ENCODE measurements at places on chromosomes 2 and 18.

DNA sequence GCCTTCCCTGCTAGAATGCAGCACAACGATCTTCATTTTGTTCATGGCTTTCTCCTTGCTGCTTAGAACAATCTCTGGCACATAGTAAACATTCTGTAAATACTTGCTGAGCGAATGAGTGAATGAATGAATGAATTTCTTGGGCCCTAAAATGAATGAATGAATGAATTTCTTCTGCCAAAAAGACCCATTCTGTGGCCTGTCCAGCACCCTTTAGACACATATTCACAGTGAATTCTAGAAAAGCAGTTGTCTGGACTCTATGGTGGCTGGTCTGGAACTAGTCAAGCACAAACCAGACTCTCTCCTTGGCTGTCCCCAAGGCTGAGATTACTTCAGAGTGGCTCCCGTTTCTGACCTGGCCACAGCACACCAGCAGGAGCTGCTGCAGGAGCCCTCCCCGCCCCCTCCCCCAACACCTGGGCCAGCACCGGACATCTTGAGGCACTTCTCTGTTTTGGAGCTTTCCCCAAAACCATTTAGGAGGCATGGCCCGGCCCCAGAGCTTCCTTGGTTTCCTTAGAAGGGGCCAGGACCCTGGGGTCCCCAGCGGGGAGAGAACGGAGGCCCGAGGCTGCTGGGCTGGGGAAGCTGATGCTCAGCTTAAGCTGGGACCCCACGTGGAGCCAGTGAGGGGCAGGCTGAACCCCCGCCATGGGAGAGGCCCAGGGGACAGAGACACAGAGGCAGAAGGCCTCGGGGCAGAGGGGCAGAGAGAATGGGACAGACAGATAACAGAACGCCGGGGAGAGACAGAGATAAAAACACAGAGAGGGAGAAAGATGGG is 159.0 kb downstream of the ZFP36L2 start:
- DNase-seq: no peak

DNA sequence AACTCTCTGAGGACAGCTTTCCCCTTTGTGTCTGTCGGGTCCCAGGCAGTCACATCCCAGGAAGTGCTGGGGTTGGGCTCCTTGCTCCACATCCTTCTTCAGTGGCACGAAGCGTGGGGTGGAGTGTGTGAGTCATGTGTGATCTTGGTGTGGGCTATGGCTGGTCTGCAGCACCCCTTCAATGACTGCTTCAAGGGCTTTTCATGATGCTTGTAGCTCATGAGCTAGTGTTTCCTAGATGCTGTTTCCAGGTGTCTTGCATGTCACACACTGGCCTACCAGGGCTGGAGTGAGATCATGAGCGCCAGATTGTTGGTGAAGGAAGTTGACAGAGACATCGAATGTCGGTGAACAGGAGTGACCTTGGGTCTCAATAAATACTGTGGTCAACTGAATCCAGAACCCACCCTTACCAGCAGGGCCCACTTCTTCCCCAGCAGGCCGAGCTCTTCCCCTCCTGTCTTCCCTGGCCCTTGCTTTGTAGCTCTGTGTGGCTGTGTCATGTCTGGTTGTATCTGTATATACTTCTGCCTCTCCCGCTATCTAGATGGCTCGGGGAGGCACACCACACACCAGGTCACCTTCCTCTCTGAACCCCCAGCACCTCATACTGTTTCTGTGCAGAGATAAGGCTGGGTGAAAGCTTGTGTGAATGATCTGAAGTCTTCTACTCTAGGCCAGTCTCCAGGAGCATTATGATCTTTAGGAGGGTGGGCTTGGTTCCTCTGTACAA is 3.8 kb downstream of the C2orf92 start:
- DNase-seq: no peak

DNA sequence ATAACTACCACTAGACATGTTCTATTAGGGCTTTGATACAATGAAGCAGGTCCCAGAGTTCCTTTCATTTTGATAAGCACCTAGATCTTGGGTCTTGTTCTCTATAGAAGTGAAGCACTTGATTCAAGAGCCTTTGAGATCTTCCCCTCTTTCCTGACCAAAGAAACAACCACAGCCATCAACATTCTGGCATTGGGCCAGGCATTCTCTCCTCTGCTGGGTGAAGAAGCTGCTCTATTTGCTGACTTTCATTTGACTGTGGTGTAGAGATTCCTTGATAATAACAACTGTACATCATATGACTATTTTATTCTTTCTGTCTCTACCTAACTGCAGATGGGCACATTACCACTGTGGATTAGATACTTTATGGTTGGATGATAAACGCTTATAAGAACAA is 96.6 kb upstream of the LYPD1 start:
- DNase-seq: no peak

GRCh38 chr2:42941633-42942176 is 149.3 kb upstream of the HAAO start:
- no peak for DNase-seq

DNA sequence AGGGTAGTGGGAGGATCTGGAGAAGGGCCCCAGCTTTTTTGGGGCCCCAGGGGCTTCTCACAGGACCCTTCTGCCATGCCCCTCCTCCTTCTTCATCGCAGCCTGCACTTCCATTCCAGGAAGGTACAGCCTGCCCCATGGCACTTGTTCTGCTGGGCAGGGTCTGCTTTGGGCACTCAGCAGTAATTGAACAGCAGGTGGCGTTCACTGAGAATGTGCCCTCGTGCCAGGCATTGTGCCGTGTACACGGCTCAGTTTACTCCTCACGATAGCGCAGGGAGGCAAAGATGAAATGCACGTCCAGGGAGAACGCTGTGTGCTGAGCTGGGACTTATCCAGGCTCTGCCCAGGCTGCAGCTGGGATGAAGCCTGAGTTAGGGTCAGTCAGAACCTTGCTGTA is 54.8 kb upstream of the ASB18 start:
- DNase-seq: no peak

GRCh38 chr2:681312-681711 is 4.1 kb upstream of the TMEM18 start:
- no peak for DNase-seq

DNA sequence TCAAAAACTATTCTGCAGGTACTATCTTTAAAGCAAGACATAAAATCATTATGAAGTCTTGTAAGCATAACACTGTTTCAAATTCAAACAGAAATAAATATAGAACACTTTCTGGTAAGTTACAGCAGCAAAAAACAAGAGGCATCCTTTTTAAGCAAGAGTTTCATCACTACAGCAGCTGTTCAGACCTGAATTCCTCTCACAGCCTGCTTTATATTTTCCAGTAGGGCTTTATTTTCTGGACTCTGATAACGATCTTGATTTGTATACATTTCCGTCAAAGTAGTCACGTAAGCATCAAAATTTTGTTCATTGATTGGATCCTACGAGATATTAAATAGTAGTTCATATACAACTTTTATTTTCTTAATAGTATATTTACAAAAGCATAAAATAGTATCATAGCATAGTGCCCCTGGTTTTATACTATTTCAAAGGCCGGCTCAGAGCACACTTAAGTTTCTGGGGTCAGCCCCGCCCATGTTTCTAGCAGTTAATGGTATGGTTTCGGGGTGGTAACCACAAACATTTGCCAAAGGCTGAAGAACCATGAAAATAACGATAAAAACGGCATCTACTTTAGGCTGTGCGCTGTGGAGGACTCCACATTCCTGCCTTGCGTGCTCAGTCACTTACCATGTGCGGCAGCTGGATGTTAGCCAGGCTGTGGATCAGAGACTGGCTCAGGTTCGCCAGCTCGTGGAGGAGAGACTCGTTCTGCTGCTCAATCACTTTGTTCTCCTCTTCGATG is 47.5 kb upstream of the PXDN start:
- no peak for DNase-seq

- no peak for DNase-seq
Observed at GRCh38 chr2:227472265-227473121, 537 bp downstream of the AGFG1 start.

- DNase-seq: no peak
Observed at GRCh38 chr2:132915812-132916549, 246.0 kb upstream of the LYPD1 start.

DNA sequence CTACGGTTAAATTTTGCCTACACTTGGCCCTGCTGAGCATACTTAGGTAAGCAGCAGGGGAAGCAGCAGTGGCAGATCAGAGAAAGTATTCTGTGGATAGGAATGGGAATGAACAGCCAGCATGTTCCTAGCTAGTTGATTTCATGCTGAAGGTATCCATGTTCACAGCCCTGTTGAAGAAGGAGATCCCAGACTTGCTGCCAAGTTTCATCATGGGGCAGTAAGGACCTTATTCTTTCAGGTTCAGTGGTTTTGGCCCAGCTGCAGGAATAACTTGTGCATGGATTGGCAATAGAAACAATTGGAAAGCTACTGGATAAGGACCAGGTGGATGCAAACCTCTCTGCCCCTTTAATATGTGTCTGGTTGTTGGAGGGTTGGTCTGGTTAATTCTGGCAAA is 98.2 kb upstream of the TMEM178A start:
- no peak for DNase-seq

DNA sequence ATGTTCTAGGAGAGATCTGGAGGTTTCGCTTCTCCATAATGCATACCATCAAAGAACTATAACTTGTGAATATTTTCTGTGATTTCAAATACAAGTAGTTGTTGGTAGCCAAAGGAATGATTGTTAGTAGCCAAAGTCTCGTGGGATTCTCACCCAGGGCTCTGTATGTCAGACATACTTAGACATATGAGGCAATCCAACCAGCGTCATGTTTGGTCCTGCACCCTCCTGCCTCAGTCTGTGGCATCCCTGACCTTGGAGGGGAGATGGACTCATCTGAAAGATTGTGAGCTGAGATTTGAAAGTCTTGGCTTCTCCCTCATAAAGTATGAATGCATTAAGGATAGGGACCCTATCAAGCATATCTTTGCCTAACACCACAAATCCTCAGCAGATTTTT is 81.2 kb downstream of the CTIF start:
- no peak for DNase-seq

DNA sequence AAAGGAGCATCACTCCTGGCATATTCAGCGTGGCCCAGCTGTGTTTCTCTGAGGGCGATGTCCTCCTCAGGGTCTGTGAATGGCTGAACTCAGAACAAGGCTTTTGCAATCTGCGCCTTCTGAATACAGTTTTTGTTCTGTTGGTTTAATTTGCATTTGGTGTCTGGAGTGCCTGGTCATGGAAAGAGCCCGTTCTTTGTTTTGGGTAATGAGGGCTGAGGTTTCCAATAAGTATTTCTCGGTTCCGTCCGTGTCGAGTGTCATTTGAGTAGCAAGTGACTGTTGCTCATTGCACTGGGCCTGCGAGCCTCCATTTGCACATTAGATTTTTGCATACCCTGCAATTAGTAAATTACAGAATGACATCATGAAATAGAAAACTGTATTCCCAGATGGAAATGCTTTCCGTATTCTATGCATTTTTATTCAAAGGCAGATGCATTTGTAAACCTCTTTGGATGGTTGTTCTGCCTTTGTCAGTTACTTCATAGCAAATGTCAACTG is 57.3 kb downstream of the NEDD4L start:
- DNase-seq: no peak

DNA sequence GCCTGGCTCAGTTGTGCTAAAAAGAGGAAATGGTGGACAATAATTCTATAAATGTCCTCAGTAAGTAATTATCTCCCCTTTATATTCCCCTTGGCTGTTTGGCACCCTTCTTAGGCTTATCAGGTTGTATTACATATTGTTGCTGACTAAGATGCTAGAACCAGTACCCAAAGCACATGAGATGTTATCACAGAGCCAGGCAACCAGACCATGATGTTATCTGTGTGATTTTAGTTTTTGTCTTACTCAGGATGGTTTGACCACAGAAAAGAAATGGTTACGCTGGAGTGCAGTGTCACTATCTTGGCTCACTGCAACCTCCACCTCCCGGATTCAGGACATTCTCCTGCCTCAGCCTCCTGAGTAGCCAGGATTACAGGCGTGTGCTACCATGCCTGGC is 15.2 kb downstream of the R3HDM1 start:
- DNase-seq: no peak

DNA sequence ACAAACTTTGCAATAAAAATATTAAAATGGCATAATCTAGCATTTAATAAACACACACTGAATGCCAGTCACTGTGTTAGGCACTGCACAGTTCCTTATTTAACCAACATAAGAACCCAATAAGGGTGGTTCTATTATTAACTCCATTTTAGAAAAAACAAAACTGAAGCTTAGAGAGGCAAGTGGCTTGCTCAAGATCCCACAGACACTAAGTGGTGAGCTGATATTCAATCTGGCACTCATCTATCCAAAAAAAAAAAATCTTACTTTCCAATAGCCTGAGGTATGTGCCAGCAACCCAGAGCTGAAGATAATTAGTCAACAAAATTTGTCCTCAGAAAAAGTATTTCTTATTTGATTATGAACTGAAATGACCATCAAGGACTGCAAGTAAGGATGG is 799 bp downstream of the CYTIP start:
- no peak for DNase-seq

DNA sequence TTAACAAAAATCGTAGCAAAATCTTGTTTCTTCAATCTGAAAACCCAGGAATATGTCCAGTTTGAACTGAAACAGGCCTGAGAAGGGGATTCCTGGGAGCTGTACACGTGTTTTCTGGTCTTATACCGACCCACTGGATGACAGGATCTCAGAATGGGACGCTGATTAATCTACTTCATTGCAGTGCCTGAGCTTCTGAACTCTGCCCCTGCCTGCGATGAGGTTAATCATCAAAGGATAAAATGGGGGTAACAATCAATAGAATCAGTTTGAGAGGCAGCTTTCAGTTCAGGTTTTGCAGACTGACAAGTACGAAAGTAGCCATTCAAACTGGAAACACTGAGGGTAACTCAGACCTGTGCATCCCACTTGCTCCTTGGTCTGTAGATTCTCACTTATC is 273.9 kb upstream of the REV1 start:
- no peak for DNase-seq

GRCh38 chr2:64228126-64228678 is 84.0 kb upstream of the PELI1 start:
- DNase-seq: peak; percentile 75

GRCh38 chr2:104794441-104794840 is 59.5 kb upstream of the POU3F3 start:
- no peak for DNase-seq

GRCh38 chr2:224030786-224031185 is 8.3 kb downstream of the SERPINE2 start:
- no peak for DNase-seq

DNA sequence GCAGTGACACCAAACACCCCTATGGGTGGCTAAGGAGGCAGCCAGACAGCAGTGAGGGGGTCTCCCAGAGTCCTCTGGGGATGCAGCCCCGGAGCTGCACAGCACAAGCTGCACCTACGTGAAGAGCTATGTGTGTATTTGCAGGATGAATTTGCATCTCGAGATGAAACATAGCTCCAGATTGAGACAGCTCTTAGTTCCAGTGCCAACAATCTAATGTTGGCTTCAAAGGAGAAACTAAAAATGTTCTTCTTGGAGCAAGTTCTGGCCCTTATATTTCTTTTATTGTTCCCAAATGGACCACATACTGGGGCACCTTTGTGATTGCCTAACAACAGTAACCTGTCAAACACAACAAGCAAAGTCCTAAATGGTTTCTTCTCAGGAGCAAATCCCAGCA is 233.9 kb downstream of the SLC4A3 start:
- no peak for DNase-seq
